ENCODE measurements at places on chromosomes 13 and 19.

DNA sequence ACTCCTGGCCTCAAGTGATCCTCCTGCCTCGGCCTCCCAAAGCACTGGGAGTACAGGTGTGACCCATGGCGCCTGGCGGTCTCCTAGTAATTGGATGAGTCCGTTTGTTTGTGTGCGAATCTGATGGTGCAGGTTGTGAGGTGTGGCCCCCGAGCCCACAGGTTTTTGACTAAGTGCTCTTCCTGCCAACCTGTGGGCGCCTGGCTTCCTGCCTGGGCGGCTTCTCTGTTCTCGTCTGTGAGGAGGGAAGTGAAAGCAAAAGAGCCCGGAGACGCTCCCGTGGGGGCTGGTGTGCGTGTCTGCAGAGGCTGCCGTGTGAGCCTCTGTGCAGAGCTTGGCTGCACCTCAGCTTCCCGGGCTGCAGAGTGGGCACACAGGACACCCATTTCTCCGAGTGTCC, 10.0 kb downstream of the ARHGAP45 start:
- no peak for DNase-seq

- no peak for DNase-seq
Observed at GRCh38 chr19:5865772-5866171, 4.6 kb downstream of the FUT5 start.

GRCh38 chr13:104143760-104144416, 1077.7 kb upstream of the SLC10A2 start:
- DNase-seq: no peak

DNA sequence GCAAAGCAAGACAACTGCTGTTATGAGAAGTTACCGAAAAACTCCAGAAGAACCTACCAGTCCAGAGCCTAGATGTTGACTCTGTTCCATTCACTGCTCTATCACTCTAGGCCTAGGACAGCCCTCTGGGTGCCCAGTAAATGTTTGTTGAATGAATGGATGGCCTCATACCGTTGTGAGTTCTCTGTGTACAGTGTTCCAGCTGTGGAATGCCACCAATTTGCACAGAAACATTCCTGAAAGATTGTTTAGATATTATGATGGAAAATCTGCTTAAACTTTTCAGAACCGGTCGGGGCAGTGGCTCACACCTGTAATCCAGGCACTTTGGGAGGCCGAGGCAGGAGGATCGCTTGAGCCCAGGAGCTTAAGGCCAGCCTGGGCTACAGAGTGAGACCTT, 1.3 kb upstream of the FBL start:
- no peak for DNase-seq

GRCh38 chr19:50222691-50223438, 19.4 kb downstream of the MYH14 start:
- DNase-seq: no peak

GRCh38 chr19:6459262-6460098, at the start of gene SLC25A23:
Gene SLC25A23, minus strand, starts transcription at chr19:6459792. Its CDS starts 164 bp downstream, at chr19:6459628.
- no peak for DNase-seq

DNA sequence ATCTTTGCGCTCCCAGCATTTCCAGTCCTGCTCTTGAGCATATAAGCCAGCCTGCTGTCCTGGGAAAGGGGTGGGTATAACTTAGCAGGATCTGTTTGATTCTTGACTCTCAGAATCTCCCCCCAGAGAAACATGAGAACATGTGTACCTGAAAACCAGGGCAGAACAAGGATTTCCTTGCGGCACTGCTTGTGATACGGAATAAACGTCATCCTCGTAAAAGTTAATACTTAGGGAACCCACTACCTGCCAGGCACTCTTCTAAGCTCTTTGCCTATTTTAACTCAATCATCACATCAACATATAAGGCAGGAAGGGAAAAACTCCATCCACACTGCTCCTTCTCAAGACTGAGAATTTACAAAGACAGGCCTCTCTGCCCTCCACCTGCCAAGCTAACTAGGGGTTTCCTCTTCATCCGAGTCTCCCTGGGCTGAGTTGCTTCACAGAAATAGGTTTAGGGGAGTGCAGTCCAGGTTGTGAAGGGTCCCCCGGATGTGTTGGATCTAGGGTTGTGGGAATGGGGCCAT, 1.1 kb downstream of the ZNF653 start:
- DNase-seq: no peak

- no peak for DNase-seq
Observed at GRCh38 chr13:98896868-98897144, 81.1 kb downstream of the DOCK9 start.

Measured in keratinocyte (primary cell).